ENCODE measurements at places on chromosomes 7 and 10.

- no peak for DNase-seq
These were observed 3.0 kb downstream of the SMARCD3 start for GRCh38 chr7:151245360-151246101.

- DNase-seq, result no peak
These were observed 12.6 kb downstream of the OR9A4 start for GRCh38 chr7:141928845-141929195.

GRCh38 chr7:46652317-46652716, 731.2 kb upstream of the IGFBP3 start:
- DNase-seq, result no peak

DNA sequence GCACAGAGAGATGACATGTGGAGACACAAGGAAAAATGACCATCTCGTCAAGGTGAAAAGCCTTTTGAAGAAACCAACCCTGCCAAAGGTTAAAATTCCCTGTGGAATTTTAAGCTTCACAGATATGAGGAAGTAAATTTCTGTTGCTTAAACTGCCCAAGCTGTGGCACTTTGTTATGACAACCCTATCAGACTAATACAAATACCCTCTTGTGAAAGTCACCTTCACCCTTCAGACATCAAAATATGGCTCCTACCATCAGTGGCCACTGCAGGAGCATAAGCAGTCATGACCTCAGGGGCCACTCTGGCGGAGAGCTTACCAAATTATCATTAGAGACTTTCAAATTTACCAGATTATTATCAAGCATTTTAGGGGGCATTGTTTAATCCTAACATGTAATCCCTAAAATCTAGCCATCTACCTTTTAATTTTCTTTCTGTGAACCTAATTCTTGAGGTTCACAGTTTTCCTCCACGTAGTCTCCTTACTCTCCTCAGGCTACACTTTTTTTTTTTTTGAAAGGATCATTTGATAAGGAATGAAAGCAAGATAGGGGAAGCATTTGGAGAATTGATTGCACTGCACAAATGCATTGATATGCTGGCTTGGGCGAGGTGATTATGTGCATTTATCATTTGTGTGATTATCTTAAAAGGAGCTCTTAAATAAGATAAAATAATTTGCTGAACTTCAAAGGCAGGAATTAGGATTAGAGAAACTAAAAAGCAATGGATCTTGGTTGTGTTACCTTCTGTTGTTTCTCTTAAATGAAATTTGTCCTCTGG, 90.3 kb downstream of the TMEM168 start:
- DNase-seq, result no peak

DNA sequence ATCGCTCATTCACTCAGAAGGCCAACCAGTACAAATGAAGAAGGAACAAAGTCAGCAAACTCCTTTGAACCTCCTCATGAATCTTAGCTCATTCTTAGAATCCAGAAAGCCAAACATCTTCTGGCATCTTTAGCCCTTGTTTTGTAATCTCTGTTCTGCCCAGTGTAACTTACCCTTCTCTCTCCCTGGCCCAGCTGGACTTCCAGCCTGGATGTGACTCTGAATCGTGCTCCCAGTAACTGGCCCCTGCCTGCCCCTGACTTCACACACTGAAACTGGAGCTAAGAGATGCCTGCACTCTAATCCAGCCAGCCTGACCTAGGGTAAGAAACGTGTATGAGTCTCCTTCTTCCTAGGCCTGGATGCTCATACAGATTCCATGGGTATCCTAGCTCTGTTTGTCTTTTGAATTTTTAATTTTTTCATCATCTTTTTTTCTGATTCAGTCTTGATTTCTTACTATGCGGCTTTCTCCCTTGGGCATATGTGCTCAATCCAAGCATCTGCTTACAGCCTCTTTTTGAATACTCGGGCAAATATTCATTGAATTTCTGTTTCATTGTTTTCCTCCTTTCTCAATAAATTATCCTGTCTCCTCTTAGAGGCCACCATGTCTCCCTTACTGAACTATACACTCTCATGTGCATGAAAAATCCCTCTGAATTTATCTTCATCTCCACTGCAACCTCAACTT, 845.6 kb upstream of the AUTS2 start:
- no peak for DNase-seq

- no peak for DNase-seq
These were observed 439 bp downstream of the RBP4 start for GRCh38 chr10:93600446-93601145.

DNA sequence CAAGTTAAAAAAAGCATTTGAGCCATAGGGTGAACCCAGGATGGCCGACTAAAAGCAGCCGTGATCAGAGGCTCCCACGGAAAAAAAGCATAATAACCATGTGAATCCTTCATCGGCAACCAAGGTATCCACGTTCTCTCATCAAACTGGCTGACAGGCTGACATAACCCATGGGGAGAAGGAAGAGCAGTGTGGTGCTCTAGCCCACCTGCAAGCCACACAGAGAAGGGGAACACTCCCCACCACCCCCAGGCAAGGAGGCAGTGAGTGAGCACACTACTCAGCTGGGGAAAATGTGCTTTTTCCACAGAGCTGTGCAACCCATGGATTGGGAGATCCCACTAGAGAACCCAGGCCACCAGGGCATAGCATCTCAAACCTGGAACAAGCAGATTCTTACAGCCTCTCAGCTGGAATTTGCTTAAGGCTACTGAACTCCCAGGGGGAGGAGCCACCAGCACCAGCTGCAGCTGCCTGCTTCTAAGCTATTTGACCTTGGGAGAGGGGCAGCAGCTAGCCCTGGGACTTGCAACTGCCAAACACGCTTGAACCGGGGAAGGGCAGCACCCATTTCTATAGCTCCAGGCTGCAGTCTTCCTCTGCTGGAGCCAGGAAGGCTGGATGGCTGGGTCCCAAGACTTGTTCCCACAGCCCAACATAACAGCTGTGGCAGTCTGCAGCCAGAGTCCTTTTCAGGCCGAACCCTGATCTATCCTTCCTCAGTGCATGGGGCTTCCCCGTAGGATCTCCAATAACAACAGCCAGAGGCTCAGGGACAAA, 178.2 kb upstream of the NRG3 start:
- DNase-seq, result no peak

GRCh38 chr7:122556873-122557542, 141.9 kb downstream of the RNF133 start:
- DNase-seq, result no peak

- DNase-seq, result no peak
These were observed 65.4 kb upstream of the ANKRD1 start for GRCh38 chr10:90986136-90986760.

GRCh38 chr7:146731185-146731584, 614.6 kb downstream of the CNTNAP2 start:
- no peak for DNase-seq

GRCh38 chr10:124697837-124698544, 46.2 kb downstream of the FAM53B start:
- DNase-seq, result no peak

DNA sequence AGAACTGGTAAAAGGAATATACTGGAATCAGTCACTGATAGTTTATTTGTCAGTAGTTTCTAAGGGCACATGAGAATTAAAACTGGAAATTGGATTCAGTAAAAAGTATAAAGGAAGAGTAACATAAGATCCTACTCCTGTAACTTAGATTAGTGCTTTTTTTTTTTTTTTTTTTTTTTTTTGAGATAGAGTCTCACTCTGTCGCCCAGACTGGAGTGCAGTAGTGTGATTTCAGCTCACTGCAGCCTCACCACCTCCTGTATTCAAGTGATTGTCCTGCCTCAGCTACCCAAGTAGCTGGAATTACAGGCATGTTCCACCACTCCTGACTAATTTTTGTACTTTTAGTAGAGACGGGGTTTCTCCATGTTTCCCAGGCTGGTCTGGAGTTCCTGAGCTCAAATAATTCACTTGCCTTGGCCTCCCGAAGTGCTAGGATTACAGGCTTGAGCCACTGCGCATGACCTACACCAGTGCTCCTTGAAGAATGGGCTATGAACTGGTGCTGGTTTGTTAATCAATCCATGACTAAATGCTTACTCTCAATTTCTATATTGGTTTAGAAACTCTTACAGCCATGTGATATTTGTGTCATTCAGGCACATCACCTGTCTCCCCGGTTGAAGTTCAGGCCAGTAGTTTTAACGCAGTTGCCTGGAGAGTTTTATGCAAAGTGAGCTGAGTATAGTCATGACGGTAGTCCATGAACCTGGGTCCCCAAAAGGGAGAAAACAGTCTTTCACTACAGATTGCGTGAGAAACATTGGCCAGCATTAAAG, 65.0 kb downstream of the ZEB1 start:
- no peak for DNase-seq

GRCh38 chr10:44973323-44974081, 5.1 kb downstream of the DEPP1 start:
- no peak for DNase-seq

DNA sequence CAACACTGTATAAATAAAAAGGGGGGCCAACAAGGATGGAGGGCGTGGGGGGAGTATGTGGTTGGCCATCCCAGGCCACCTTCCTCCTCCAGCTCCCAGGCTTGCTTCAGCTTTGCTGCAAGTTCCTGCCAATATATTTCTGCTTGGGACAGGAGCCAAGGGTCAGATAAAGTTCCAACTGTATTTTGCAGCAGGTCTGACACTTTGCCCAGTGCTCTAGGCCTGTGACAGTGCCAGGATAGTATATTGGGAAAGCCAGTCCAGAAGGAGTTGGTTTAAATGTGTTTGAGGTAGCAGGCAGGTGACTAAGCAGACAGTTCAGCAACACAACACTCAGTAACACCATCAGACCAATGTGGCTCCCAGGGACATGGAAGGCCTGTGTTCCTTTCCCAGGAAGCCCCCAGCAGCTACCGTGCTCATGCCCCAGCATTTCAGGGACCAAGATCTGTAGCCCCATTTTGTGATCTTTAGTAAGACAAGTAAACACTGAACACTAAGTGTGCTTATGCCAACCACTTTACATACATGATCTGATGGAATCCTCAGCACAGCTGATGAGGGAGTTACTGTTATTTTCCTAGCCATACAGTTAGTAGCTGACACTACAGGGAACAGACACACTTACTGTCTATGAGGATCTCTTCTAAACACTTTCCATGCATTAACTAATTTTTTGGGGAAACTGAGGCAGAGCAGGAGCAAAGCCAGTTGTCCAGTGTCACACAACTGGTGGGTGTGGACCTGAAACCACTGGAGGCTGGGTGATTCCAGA, 38.9 kb downstream of the DNAJB12 start:
- peak; percentile 91 for DNase-seq

DNA sequence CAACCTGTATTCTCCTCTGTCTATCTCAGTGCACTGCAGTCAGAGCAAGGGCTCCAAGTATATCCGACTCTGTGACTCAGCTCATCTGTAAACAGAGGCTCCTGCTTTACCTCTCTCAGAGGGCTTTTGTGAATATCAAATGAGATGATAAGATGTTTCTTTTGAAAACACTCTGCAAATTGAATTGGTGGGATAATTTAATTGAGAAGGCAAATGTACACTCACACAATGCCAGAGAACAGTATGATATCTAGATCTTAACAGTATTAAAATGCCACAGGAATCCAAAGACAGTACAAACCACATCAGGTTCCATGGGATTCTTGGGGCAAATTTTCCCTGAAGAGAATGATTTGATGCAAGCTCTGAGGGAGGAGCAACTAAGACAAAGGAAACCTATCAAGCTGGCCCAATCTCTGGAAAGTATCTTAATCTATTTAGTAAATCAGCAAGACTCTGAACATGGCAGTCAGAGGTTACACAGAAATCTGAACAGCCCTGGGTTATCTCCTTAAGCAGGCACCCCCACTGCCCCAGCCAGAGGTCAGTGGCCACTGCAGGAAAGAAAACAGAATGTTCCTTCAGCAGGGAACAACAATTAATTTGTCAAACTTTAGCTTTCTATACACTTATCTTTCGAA, 45.9 kb downstream of the DOCK4 start:
- no peak for DNase-seq

DNA sequence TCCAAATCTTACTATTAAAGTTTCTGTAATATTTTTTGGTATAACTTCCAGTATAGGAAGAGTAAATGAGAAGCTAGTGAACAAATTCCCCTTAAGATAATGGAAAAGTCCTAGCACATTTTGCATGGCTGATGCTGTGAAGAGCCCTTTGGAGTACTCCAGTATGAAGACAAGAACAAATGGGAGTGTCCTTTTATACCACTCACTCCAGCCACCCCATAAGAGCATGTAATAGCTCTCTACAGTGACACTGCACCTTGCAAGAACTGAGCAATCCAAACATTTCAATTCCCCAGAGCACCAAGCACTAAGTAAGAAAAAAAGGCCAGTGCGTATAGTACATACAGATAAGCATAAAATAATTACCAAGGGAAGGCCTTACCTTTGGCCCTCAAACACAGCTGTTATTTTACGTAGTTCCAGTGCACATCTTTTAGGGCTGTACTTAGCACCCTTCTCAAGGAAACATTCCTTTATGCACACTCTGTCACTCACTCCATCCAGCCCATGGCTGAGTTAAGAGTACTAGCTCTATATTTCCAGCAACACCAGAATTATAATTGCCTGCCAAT, 135.4 kb downstream of the ST7 start:
- no peak for DNase-seq

DNA sequence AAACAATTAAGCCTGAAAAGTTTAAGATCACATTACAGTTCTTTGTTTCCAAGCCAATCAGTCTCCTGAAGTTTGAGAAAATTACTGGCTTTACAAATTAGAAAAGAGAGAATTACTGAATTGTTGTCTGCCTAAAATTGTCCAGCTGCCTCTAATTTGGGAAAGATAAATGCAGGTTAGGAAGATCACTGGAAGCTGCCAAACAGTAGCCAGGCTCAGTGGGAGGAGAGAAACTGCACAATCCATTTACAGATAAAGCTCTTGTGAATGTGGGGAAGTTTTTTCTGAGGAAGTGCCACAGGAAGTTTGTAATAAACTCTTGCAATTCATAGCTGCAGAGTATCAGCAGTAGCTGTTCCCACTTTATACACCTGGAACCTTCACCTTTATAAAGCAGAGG, 100.7 kb downstream of the IQUB start:
- DNase-seq, result no peak

DNA sequence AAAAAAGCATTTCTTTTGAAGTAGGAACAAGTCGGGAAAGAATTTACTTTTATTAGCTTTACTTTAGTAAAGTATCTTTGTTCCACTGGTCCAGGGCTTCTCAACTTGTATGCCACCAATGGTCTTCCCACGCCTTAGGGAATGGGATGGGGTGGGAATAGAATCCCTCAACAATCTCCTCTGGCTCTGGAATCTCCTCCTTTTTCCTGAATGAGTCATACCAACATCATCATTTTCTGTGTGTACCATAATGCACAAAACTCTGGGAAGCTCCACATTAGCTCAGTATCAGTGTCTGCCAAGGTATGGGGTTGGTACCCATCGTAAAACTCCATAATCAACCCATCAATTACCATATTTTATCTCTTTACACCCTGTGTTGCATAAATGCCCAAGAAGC, 159.4 kb upstream of the BMPER start:
- no peak for DNase-seq

DNA sequence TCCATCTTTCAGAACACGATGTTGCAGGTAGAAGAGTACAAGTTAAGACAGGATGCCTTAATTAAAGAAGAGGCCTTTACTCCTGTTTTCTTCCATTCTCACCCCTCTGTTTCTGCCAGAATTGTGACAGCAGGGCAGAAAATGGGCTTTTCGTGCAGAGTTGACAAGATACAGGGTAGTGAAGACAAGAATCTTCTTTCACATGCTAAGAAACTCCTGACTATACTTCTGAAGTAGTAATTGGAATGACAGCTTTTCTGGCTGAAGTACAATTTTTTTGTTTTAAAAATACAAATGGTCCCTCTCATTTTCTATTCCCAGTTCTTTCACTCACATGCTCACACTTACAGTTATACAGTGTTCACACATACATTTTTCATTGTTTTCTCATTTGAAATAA, 22.1 kb downstream of the HDAC9 start:
- no peak for DNase-seq

GRCh38 chr7:70053989-70054388, 455.7 kb downstream of the AUTS2 start:
- no peak for DNase-seq
